Large intestine (tissue), 12 donors: ENCODE measurements at places on chromosomes 16 and 17. TPM values are rescaled to one million over a fixed set of nuclear protein-coding genes. Genes with fewer than 3 reads are reported as not detected.
A peak's percentile ranks its signal among the peaks of the same experiment; 100 is the strongest.

- no peak for DNase-seq
Measured at GRCh38 chr16:35181422-35182030, 1722.1 kb downstream of the TP53TG3F start.

GRCh38 chr17:29572691-29573557, 4.4 kb downstream of the TP53I13 start:
- DNase-seq: peak; percentile 64

GRCh38 chr17:77228241-77228752, 87.5 kb downstream of the SEC14L1 start:
- no peak for DNase-seq

- DNase-seq: peak; percentile 74
Measured at GRCh38 chr17:34252444-34253138, 2.5 kb upstream of the CCL2 start.

DNA sequence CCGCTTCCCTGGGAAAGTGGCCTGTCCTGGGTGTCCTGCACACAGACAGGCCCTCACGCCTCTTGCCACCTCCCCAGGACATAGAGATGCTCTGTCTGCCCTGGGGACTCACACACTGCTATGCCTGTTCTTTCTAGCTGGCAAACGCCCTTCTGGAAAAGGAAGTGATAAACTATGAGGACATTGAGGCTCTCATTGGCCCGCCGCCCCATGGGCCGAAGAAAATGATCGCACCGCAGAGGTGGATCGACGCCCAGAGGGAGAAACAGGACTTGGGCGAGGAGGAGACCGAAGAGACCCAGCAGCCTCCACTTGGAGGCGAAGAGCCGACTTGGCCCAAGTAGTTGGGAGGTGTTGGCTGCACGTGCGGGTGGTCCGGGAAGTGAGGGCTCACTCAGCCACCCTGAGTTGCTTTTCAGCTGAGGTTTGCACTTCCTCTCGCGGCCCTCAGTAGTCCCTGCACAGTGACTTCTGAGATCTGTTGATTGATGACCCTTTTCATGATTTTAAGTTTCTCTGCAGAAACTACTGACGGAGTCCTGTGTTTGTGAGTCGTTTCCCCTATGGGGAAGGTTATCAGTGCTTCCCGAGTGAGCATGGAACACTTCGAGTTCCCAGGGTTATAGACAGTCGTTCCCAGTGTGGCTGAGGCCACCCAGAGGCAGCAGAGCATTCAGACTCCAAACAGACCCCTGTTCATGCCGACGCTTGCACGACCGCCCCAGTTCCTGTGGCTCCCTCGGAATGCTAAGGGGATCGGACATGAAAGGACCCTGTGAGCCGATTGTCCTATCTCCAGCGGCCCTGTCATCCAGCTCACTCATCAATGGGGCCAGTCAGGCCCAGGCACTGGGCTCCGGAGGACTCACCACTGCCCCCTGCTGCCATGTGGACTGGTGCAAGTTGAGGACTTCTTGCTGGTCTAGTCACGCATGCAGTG, 3.5 kb upstream of the RPL13 start:
- peak; percentile 73 for DNase-seq

DNA sequence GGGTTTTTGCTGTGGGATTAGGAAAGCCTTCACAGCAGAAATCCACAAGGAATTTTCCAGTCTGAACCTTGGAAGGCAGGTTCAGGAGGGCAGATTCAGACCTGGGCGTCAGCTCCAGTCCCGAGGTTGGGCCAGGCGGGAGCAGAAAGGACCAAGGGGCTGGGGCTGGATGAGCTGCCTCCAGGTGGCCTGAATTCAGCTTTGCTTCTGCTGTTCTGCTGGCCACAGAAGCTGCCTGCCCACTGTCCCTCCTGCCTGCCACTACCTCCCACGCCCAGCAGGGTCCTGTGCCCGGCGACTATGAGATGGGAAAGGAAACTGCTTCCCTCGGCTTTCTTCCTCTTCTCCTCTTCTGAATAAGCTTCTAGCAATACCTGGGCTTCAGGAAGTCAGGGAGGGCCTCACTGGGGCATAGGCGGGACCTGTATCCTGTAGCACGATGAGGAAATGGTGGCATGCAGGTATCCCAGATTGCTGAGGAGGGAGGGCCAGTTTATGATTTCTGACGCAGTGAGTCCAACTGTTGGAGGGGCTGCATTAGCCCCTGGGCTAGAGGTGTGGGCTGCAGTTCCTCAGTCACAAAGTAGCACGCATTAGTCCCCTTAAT, 18.4 kb downstream of the TBX4 start:
- peak; percentile 80 for DNase-seq

DNA sequence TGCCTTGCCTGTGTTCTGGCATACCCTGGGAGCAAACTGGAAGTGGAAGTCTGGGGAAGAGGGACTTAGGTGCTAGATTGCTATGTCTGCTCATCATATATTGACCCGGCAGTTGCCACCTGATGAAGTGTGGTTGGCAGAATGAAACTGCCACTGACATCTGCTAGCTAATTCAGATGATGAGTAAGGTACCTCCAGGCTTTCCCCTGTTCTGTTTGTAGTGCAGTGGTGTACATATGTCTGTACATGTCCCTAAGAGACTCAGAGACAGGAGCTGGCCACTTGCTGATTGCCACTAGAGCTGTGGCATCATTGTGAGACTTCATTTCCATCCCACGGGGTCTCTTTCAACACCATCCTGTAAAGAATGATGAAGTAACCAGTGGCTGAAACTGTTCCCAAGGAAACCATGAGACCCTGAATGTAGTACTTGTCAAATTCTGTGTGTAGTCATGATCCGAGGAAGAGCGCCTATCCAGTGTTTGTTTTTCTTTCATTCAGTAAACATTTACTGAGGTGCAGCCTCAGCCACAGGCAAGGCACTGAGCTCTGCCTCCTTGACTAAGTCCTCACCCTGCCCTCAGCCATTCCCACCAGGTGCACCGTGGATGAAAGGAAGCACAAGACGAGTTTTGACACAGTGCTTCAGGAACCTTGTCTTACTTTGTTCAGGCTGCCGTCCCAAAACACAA, 13.2 kb downstream of the CLUAP1 start:
- DNase-seq: no peak

DNA sequence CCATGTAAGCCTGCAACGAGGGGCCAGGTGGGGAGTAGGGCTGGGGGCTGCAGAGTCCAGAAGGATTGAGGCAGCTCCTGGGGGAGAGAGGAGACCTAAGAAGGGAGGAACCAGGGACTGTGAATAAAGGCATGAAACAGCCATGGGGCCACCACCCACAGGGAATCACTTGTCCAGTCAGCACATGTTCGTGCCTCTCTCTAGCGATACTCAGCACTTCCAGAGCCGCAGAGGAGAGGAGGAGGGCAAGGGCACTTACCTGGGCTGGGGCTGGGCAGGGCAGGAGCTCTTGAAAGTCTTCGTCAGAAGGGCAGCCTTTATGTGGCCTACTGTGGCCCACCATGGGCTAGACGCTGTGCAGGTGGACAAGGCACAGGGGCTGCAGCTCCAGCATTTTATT, 24.2 kb downstream of the CACNA1G start:
- DNase-seq: no peak

- no peak for DNase-seq
Measured at GRCh38 chr17:62975206-62975605, 9.2 kb downstream of the TANC2 start.

DNA sequence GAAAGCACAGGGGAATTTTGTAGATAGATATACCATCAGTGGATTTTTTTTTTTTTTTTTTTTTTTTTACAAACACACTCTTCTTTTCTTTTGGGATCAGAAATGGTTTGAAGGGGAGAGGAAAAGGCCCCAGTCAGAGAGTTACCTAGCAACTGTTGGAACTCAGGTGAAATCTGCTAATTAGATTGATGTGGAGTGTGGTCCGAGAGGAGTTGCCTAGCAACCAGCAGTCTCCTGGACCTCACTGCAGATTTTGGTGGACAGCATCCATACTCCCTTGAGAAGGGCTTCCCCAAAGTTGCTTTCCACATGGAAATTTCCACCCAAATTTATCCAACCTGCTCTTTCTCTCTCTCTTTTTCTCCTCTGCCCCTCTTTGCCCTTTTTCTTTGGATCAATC, 165.4 kb downstream of the UTP18 start:
- no peak for DNase-seq

- DNase-seq: peak; percentile 44
Measured at GRCh38 chr16:88977018-88977811, at the start of gene CBFA2T3. Gene CBFA2T3 (minus strand): TSS chr16:88977207. CDS start chr16:88976807, 400 bp downstream.

DNA sequence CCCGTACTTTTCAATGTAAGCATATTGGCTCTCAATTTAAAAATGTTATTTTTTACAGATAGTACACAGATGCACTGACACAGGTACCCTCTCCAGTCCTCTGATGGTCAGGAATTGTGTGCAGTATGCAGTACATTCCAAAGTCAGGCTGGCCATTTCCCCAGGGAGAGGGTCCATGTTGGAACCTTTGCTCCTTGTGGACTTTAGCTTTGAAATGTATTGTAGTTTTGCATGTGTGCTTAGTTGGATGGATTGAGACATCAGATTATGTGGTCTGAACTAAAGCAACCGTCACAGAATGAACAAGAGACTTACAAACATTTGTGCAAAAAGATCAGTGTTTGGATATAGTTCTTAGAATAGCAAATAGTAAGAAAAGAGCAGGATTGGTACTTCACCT, 381.1 kb downstream of the WWOX start:
- DNase-seq: no peak

DNA sequence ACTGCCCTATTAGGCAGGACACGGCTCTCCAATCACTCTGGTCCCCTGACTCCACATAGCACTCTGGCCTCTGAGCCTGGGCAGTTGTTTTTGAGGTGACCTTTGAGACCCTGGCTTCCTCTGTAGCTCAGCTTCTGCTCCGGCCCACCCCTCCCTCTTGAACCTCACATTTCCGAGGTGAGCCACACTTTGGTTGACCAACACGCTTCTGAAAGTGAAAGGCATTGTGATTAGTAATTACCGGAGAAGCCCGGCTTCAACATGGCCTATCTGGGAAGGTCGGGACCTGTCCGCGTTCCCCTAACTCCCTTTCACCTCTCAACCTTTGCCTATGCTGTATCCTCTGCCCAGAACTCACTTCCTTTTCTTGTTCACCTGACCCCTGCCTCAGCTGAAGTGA, 10.3 kb upstream of the ITGAX start:
- no peak for DNase-seq

DNA sequence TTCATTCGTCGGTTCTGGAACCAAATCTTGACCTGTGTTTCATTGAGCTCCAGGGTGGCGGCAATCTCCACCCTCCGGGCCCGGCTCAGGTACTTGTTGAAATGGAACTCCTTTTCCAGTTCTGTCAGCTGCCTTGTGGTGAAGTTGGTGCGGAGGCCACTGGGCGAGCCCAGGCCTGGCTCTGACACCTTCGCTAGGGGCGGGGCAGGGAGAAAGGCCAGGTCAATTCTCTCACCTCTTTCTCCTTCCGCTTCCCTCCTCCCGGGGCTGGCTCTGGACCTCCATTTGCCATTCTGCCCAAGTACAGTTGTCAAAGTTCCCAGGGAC, 1.2 kb downstream of the HOXB1 start:
- DNase-seq: no peak

DNA sequence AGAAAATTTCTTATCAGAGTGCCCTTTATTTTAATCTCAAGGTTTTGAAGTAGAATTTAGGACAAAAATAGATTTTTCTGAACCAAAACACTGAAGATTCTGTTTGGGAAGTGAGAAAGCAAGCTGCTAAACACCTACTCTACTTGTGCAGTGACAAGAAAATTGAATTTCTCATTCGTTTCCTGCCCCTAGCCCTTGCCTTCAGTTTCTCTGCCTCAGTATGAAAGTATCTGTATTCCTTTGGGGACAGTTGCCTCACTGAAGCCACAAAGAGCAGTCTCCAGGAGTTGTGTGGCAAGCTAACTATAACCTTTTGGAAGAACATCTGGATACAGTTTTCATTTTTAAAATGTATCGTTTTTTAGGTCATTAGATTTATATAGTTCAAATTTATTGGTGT, 19.7 kb downstream of the MOSMO start:
- no peak for DNase-seq

GRCh38 chr17:63433746-63434591, 12.1 kb downstream of the CYB561 start:
- DNase-seq: no peak

DNA sequence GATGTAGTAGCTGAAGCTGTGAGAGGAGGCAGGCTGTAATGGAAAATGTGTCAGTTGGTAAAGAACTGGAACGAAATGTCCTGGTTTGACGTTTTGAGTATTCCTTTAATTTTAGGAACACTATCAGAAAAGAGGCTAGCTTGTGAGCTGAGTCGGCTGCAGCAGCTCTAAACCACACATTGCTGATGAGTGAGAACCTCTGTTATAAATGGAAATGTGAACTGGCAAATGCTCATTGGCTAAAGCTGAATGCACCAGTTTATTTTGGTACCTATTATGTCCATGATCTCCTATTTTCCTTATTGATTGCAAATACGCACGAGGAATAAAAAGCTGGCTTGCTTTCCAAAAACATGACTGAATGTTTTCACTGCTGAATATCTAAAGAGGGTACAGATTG, 11.0 kb upstream of the WIPI1 start:
- DNase-seq: no peak

- DNase-seq: no peak
Measured at GRCh38 chr16:68369168-68369567, 58.3 kb downstream of the PRMT7 start.

- no peak for DNase-seq
Measured at GRCh38 chr17:67982034-67982640, 14.1 kb downstream of the C17orf58 start.

DNA sequence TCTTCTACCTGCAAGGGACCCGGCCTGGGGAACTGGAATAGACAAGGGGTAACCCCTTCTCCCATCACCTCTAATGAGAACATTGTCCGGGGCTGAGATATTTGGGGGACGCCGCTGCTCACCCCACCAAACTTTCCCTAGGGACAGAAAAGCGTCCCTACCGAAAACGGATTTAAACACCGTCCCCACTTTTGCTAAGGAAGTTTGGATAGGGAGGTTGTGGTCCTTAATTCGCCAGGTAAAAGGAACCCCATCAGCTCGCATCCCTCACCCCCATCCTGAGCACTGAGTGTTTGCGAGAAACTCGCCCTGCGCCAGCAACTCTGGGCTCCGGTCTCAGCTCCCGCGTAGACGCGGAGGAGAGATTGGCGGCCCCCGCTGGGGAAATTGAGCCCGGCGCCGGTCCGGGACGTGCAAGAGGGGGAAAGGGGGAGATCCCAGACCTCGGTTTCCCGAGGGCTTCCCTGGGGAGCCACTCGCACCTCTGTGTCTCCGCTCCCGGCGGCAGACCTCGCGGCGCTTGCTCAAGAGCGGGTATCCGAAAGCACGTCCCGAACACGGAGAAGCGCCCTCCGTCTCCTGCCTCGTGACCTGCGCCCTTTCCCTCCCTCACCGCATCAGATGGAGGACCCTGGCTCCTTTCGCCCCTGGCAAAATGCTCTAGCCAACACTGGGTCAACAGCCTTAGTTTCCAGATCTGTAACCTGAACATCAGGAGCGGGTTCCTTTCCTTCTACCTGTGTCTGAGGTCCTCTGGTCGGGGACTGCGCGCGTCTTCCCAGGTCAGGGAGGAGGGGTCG, 3.1 kb upstream of the SOX9 start:
- DNase-seq: peak; percentile 49

E2F4 gene
- 67.6 TPM for polyA plus RNA-seq

ATP2A3 gene
- 44.4 TPM for polyA plus RNA-seq

ATAD5 gene
- 4.7 TPM for polyA plus RNA-seq

EVPL gene
- polyA plus RNA-seq: 63.2 TPM

RUSF1 gene
- polyA plus RNA-seq: 99.1 TPM

NPIPB4 gene
- polyA plus RNA-seq: 157 TPM

ITGAX gene
- 1.9 TPM for polyA plus RNA-seq
